ENCODE measurements at places on chromosomes 1 and 21. TPM values are rescaled to one million over a fixed set of nuclear protein-coding genes. Genes with fewer than 3 reads are reported as not detected.

GRCh38 chr1:245172026-245172425 is 17.2 kb downstream of the KIF26B start:
- H3K36me3 ChIP-seq = no peaks in the 10 kb centered on the region
- peaks cover 4% of the 10 kb centered on the region for H3K27me3 ChIP-seq
- no peak for DNase-seq
- H3K27ac ChIP-seq = no peak overlapping the region
- H3K4me3 ChIP-seq = no peak overlapping the region

DNA sequence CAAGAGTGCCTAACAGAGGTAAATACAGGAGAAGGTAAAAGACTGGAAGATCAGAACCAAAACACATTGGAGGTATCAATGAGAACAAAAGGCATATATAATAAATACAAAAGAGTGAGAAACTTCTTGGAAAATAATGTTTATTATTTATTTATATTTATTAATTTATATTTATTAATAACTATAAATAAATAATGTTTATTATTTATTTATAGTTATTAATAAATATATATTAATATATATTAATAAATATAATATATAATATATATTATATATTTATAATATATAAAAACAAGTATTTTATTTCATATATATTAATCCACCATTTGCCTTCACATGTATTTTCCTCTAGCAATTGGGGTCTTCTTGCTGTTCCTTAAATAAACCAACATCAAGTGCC is 391.9 kb downstream of the GPATCH2 start:
- DNase-seq = no peak
- H3K27ac ChIP-seq = no peak overlapping the region
- H3K36me3 ChIP-seq = no peaks in the 10 kb centered on the region

DNA sequence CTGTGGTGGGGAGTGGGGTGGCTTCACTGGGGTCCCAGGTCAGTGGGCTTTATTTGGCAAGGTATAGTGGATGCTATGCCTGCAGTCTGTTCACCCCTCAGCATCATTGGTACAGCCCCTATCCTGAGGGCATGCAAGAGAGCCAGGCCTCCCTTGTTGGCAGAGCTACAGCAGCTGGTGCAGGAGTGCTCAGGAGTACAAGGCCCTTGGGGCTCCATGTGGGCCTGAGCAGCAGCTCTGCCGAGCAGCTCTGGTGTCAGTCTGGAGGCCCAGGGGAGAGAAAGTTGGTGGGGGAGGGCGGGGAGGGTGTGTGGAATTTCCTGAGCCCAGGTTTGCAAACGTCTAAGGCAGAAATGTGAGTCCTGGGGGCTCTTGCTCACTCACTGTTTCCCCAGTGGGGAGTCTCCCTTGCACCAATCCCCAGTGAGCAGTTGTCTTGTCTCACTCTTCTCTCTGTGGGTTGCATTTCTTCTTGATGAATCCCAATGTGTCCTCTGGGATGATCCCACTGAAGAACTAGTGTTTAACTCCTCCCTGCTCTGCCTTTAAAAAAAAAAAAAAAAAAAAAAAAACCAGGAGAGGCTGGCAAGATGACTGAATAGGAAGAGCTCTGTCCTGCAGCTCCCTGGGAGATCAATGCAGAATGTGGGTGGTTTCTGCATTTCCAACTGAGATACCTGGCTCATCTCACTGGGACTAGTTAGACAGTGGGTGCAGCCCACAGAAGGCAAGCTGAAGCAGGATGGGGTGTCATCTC is 39.5 kb upstream of the CYP4X1 start:
- no peak overlapping the region for H3K4me3 ChIP-seq
- H3K4me1 ChIP-seq = no peaks in the 10 kb centered on the region
- no peaks in the 10 kb centered on the region for H3K27me3 ChIP-seq
- DNase-seq = no peak
- H3K27ac ChIP-seq = no peak overlapping the region
- no peaks in the 10 kb centered on the region for H3K36me3 ChIP-seq

DNA sequence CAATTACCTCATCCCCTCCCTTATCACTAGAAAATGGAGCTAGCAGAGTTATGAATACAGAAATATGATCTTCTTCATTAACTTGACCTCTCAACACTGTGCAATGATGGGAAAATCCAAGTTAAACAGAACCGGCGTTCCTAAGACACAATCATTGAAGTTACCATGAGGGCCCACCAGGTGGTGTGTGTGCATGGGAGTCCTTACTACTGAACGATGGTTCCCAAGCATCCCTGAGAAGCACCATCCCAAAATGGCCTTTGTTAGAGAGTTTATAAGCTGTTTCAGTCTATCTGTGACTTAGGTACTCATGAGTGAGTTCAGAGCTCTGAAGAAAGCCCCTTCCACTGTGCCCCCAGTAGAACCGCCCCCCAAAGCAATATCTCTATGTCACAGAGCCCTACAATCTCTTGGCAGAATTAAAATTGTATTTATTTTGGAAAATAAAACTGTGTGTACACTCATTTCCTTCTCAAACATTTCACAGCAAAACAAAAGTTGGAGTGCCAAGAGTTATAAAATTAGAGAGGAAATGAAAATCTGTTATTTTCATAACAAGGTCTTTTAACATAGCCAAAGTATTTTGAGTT is 56.8 kb downstream of the PLD5 start:
- H3K4me3 ChIP-seq = no peak overlapping the region
- no peaks in the 10 kb centered on the region for H3K36me3 ChIP-seq
- H3K27me3 ChIP-seq = peaks cover 4% of the 10 kb centered on the region
- no peak overlapping the region for H3K27ac ChIP-seq

Gene RNF2
- total RNA-seq = 10.8 TPM

Measured in heart left ventricle (tissue), 16 donors.